ENCODE measurements at places on chromosomes 13 and 19.

DNA sequence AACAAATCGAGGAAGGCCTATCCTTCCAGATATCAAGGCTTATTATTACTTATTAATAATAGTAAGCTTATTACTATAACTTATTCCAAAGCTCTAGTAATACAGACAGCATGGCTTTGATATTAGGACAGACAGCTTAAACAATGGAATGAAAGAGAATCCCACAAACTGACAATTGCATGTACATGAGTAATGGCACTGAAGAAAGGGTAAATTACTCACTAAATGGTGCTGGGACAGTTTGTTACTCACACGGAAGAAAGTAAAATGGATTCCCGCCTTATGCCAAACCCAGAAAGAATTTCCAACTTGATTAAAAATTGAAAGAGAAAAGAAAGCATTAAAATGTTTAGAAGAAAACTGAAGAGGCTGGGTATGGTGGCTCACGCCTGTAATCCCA lies 60.3 kb downstream of the MIPEP start:
- no peak for DNase-seq

GRCh38 chr13:103794526-103794925 lies 728.3 kb upstream of the SLC10A2 start:
- DNase-seq, result no peak

DNA sequence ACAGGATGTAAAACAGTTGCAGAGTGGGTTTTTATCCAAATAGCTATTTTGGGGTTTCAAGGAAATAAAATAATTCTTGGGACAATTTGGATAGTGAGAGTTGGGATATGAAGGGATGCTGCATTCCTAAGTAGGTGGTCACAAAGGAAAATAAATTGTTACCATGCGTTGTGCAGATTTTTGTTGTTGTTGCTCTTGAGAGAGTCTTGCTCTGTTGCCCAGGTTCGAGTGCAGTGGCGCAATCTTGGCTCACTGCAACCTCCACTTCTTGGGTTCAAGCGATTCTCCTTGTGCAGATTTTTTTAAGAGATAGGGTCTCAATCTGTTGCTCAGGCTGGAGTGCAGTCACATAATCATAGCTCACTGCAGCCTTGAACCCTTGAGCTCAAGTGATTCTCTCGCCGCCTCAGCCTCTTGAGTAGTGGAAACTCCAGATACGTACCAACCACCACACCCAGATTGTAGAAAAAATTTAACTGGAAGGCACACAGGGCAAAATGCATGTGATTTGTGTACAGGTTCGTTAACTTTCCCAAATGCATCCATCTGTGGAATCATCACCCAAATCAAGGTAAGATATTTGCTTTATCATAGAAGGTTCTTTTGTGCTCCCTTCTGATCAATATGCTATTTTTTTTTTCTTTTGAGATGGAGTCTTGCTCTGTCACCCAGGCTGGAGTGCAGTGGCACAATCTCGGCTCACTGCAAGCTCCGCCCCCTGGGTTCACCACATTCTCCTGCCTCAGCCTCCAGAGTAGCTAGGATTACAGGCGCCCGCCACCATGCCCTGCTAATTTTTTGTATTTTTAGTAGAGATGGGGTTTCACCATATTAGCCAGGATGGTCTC lies 16.0 kb downstream of the SLC1A5 start:
- no peak for DNase-seq

GRCh38 chr13:101763191-101763590 lies 310.7 kb downstream of the ITGBL1 start:
- no peak for DNase-seq

DNA sequence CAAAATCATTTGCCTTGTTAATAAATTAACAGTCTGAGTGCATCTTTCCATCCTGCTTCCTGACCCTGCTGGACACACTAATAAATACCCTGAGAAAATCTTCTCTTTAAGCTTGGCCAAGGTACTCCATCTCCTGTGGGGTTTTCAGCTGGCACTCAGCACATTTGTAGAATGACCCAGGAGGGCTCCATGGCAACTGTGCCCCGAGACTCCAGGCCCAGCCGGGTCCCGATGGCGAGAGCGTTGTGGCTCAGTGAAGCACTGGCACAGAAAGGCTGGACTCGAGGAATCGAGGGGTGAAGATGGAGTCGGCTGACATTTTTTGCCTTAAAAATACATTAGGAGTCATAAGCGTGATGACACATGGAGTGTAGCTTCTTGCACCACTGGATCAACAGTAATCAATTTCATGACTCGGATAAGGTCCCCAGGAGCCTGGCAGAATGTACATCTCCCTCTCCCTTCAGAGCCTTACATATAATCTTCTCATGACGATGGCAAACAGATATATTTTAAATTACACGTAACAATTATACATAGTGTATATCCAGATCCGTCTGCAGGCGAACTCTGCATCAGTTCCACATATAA lies 85.4 kb downstream of the SLC7A1 start:
- no peak for DNase-seq

DNA sequence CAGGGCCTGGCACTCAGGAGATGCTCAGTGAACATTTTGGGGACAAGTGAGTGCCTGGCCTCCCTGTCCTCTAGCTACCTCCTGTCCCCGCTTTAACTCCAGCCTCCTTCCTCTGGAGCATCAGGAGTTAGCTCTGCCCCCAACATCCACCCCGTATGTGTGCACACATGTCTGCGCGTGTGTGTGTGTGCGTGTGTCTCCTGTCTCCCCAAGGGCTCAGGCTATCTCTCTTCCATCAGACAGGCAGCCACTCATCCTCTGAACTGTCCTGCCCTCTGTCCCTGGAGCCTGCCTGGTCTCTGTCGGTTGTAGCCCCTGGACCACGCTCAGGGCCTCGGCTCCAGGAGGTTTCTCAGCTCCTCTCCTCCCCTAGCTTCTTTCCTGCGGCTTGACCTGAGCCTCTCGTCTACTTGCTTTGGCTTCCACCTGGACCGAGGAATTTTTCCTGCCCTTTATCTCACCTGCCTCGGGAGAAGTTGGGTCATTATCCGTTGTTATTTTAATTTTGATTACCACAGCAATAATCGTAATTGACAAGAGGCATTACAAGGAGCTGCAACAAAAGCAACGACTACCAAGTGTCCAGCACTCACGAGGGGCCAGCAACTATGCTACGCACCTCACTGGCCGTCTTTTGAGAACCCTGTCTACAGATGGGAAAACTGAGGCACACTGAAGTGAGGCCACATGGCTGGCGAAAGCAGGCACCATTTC lies 32.0 kb upstream of the ASF1B start:
- DNase-seq, result no peak

DNA sequence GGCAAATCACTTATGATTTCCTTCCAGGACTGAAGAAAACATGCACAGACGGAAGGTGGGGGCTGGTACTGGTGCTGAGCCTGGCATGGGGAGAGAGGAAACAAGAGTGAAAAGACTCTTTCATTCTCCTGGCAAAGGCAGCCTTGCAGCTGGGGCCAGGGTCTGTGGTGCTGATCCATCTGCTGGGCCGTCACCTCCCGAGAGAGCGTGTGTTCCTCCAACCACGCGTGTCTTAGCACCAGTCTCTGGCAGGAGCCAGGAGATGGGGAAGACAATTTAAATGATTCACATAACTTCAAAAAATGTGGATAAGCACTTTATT lies 23.9 kb upstream of the SPART start:
- no peak for DNase-seq

GRCh38 chr13:96089749-96090239 lies at the start of gene HS6ST3:
Gene HS6ST3 (plus strand): TSS chr13:96090107.
- peak; percentile 83 for DNase-seq

DNA sequence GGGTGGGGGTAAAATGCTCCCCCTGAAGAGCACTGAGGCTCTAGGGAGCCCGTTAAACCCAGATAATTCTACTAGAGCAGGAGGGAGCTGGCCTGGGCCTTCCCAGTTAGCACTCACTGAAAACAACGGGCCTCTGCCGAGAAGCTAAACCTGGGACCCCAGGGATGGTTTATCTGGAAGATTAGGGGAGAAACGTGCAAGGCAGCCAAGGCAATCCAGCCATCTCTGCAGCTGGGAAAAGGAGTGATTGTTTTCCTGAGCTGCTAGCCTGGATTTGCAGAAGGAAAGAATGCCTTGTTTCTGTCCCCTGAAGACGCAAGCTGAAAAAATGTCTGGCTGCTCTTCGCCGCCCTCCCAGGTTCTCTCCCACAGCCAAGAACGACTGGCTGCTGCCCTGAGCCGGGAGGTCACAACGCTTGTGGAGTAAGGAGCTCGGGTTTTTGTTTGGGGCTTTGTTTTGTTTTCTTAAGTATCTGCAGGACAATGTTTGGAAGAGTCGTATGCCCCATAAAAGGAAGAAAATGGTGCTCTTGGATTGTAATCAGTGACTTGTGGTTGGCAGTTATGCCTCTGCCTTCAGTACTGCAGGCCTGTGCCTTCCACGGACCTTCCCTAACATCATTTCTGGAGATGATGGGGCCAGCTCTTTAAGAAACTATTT lies 31.5 kb downstream of the COL4A2 start:
- DNase-seq, result no peak

GRCh38 chr13:44237276-44237767 lies 136.3 kb upstream of the SERP2 start:
- no peak for DNase-seq

- DNase-seq, result no peak
These were observed 161.5 kb downstream of the KATNAL1 start for GRCh38 chr13:30145709-30146367.

GRCh38 chr19:35042056-35042730 lies 672 bp downstream of the HPN start:
- no peak for DNase-seq

DNA sequence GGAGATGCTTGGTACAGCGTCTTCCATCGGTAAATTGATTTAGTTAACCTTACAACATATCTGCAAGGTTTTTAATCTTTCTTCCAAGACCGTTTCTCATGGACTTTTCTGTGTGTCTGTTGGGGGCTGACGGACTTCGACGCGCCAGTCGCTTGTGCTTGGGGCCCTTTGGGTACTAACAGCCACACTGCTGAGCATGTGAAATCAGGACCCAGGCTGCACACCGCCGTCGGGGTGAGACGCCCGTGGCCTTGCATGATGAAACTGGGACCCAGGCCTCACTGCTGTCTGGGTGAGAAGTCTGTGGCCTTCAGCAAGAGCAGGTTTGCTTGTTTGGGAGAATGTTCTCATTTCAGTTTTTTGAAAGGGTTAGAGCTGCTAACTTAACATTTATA lies 9.8 kb downstream of the ATP4B start:
- DNase-seq, result peak; percentile 77

DNA sequence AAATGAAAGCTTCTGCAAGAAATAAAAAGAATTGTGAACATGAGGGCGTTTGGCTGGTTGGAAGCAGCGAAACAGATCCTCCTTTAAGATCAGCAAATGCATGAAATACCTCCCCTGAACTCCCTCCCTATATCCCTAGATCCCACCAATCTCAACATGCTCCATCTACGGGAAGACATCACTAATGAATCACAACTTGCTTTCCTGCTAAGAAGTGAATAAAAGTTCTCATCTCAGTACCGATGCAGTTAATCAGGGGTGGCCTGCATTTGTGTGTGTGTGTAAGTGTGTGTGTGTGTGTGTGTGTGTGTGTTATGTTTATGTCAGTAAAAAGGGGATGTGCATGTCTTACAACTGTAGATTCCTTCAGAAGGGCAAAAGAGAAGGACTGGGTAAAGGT lies 238.7 kb downstream of the LIG4 start:
- no peak for DNase-seq

- DNase-seq, result no peak
These were observed 2033.0 kb upstream of the PCDH20 start for GRCh38 chr13:63448692-63449091.

DNA sequence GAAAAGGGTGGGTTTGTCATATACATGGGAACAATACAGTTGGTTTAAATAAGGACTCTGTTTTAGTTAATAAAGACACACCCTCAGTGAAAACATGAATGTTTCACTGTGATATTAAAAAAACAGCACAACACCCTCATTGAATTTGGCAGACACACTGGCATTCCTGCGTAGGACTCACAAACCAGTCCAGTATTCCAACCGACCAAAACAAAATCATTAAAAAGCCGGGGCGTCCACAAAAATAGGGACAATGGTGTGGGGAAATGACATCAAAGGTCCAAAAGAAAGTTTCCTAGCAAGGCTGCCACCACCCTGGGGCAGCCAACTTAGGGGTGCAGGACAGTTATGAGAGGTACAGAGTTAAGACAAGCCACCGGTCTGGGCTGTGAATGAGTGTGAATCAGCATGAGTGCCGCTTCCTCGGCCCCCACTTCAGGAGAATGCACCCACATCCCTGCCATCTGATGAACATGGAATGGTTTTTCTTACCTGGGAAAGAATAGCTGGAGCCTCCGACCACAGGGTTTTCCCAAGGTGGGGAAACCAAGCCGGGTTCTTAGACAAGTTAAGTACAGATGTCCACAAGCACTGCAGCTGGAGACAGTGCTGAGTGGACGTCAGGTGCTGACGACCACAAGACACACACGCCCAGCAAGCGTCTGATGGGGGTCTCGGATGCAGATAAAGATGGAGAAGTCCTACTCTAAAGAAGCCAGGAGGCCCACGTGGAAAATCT lies 73.3 kb downstream of the KLF2 start:
- no peak for DNase-seq
